ENCODE measurements at places on chromosomes 5 and 9.

DNA sequence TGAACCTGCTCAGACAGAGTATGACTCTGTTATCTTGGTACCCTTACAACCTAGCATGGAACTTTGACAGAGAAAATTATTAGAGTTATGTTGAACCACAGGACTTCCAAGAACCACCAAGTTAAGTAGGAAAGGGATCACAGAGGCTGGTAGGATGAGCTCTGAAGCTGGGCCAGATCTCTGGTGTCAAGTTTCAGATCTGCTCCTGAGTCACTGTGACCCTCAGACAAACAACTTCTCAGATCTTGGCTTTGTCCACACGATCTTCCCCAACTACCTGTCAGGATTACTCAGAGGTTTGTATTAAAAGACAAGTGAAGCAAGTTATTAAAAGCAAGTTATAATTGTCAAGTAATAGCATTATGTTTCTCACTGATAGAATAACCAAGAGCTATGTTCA is 189.0 kb downstream of the SEC61B start:
- DNase-seq = no peak

- no peak for DNase-seq
Measured at GRCh38 chr5:72552041-72552557, 44.9 kb upstream of the ZNF366 start.

DNA sequence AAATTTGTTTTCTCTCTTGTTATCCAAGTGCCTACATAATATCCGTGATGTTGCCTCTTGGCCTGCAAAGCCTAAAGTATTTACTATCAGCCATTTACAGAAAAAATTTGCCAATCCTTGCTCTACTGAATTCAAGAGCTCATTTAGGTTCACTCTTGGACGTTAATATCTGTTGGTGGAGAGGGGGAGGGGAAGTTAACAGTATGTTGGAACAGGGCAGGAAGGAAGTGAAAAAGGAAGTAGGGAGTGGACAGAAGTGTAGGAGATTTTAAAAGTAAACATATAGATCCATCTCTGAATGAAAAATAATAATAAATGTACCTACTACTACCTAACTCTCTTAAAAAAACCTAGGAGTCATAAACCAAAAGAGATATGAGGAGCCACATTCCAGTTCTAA is 32.8 kb downstream of the ZNF608 start:
- no peak for DNase-seq

DNA sequence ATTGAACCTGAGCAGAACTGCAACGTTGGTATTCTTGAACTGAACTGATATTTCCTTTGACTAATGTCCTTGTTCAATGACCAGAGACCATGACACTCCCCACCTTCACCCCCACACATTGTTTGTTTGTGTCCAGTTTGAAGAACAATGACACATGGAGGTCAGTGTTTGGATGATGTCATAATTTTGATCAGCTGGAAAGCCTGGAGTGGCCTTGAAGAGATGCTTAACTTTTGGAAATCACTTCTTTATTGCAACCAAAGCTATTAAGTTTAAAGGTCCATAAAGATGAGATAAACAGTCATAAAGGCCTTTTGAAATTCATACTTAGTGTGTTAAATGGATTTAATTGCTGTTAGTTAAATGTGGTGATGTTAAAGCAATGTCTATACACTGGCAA is 92.7 kb downstream of the TMC1 start:
- no peak for DNase-seq

- peak; percentile 38 for DNase-seq
Measured at GRCh38 chr5:43037636-43038495, 2.3 kb downstream of the ANXA2R start.

DNA sequence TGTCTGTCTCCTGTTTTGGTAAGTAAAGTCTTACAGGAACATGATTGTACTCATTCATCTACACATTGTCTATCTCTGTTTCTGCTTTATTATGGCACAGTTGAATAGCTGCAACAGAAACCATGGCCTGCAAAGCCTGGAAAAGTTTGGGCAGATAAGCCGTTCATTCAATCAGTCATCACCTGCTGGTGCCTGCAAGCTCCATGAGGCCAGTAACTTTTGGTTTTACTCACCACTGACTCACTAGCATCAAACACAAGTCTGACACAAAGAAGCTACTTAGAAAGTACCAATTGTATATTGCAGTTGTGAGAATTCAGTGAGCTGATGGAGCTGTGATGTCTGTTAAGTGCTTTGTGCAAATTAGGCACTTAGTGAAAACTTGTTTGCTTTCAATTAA is 373.6 kb upstream of the SGCD start:
- DNase-seq = no peak

- DNase-seq = no peak
Measured at GRCh38 chr5:15752663-15753285, 252.8 kb downstream of the FBXL7 start.
